ENCODE measurements at places on chromosomes 6 and 20.

- DNase-seq: no peak
Measured at GRCh38 chr6:72554761-72555221, 67.1 kb upstream of the KCNQ5 start.

GRCh38 chr6:78559056-78559455, 308.3 kb upstream of the IRAK1BP1 start:
- DNase-seq: no peak

DNA sequence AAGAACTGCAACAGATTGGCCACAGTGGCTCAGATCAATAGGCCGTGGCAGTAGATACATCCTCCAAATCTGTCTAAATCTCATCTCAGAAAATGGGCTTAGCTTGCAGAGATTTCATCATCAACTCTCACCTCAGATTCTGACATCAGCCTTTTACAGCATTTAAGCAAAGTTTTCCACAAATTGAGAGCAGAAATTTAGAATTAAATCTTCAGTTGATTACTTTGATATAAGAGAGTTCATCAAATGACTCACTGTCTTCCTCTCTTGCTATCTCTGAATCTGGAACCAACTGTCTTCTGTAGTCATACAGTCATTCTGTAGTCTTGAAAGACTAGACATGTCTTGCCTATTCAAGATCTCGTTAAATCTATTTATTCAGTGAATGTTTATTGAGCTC, 45.2 kb upstream of the CTAGE9 start:
- no peak for DNase-seq

GRCh38 chr6:152086223-152086873, 278.9 kb downstream of the ESR1 start:
- DNase-seq: no peak

DNA sequence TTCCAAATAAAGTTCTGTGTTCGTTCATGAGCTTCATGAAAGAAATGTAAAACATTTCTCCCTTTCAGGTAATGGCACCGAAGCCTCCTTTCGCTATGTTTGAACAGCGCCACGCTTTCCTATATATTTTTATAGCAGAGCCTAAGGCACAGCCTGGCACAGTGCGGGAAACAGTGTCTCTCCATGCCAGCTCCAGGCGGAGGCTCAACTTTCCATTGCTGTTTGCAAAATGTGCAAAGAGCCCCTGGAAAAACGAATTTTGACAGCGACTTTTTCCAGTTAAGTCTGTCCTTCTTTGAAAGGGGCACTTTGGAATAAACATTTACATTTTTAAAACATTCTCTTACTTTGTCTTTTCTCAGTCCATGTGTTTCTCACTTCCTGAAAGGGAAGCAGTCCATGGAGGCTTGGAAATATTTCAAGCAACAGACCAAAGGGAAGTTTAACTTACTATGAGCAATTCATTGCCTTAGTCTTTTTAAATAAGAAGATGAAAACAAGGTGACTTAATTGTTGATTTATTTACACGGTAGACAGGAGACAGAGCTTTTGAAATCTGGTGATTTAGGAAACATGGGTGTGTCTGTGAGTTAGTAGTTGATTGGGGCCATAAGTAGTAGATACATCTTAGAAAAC, 769 bp downstream of the CCN6 start:
- DNase-seq: no peak

DNA sequence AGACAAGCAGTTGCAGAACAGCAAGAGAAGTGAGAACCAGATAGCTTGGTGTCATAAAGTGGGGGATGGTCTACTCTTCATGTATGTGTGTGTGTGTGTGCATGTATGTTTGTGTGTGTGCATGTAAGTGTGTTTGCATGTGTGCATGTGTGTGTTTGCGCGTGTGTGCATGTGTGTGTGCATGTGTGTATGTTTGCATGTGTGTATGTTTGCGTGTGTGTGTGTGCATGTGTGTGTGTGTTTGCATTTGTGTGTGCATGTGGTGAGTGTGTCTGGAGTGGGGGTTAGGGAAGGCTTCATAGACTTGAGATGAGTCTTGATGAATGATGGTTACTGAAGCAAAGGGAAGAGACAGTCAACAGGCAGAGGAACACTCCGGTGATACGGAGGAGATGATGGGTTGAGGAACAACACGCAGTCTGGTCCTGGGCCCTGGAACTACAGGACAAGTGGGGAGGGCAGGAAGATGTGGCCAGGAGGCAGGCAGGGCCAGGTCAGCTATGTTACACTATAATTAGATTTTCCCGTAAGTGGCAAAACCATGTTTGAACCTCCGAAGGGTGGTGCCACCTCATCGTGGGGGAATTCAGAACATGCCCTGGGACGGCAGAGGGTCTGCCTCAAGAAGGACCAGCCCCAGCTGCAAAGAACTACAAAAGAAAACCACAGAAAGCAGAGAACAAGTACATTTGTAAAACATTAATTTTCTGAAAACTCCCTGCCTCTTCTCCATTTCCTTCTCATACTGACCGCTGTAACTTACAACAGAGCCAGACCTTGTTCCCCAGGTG, 38.7 kb upstream of the PDE10A start:
- DNase-seq: peak; percentile 62

DNA sequence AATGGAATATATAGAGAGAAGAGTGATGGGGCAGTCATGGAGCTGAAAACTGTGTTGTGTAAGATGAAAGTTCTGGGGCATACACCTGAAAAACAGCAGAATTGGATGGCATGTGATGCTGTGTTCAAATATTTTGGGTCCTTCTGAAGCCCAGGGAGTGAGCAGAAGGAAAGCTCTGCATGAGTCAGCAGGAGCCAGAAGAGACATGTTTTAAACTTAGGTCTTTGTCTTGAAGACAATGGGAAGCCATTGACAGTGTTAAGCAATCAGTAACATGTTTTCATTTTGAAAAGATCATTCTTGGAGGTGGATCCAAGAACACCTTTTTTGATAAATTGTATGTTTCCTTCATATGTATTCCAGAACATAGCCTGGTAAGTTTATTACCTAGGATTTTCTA, 38.9 kb upstream of the MAFB start:
- no peak for DNase-seq

DNA sequence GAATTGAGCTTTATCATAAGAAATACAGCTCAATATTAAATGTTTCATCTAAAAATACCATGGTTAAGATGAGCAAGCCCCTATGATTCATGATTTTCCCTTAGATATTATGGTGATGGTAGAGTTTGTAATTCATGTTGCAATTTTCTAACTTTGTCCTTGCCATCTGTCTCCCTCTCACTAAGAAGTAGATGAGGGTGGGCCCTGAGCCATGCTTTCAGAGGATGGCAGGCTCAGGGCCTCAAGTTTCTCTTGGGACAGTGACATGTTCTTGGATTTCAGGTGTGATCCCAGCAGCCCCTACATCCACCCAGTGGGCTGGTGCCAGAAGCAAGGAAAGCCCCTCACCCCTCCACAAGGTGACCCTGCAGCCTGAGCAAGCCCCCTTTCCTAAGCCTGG, 25.6 kb downstream of the L3MBTL1 start:
- no peak for DNase-seq

DNA sequence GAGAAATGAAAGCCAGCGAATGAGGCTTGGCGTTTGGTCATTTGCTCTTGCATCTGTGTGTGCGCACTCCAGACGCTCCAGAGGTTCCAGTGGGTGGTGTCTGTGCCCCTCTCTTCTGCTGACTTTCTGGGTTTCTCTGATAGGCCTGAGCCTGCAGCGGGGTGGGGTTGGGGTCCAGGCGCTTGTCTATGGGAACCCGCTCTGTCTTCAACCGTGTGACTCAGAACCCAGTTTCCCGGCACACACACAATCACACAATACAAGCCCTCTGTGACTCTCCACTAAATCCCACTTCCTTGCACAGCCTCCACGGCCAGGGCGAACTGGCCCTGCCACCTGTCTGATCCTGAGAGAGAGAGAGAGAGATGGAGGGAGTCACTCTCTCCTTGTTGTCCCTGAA, 24.6 kb downstream of the RBM38 start:
- no peak for DNase-seq

DNA sequence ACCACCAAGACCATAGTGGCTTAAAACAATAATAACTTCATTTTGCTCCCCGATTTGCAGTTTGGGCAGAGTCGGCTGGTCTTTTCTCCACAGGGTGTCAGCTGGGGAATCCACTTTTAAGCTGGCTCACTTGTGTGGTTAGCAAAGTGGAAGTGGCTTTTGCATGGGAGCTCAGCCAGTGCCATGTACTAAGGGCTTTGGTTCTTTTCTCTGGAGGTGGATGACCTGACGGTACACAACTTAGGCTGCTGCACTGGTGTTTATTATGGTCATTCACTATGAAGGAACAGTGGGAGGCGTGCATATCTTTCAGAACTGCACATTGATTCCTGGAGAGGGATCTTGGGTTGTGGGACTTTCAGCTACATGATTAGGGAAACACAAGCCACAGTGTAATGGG, 141.0 kb downstream of the OR2B2 start:
- DNase-seq: no peak

DNA sequence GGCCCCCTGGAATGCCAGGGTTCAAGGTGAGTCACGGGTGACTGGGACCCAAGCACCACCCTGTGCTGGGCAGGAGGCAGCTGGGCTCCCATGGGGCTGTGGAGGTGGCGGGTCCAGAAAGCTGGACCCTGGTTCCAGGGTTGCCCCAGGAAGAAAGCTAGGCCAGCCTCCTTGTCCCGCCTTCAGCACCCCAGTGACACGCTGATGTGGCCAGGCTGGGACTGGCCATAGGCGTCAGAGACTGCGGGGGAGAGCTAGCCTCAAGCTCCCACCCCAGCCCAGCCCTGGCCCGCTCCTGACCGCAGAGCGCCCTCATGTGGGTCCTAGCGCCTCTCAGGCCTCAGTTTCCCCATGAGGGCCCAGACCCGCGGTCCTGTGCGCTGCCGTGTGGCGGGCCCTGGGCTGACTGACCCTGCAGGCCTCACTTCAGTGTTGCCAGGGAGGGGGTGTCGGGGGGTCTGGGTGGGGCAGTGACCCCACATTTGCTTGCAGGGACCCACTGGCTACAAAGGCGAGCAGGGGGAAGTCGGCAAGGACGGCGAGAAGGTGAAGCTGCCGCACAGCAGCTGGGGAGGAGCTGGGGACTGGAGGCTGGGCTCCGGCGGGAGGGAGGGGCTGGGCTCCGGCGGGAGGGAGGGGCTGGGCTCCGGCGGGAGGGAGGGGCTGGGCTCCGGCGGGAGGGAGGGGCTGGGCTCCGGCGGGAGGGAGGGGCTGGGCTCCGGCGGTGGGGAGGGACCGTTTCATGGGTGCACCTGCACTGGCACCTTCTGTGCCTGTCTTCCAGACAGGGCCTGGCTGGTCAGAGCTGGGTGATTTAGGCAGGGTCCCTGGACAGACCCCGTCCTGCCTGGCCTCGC, 7.9 kb downstream of the COL9A3 start:
- peak; percentile 77 for DNase-seq

- DNase-seq: no peak
Measured at GRCh38 chr6:151313066-151313491, 73.3 kb downstream of the AKAP12 start.

GRCh38 chr20:45578231-45578630, 853 bp downstream of the WFDC8 start:
- no peak for DNase-seq

DNA sequence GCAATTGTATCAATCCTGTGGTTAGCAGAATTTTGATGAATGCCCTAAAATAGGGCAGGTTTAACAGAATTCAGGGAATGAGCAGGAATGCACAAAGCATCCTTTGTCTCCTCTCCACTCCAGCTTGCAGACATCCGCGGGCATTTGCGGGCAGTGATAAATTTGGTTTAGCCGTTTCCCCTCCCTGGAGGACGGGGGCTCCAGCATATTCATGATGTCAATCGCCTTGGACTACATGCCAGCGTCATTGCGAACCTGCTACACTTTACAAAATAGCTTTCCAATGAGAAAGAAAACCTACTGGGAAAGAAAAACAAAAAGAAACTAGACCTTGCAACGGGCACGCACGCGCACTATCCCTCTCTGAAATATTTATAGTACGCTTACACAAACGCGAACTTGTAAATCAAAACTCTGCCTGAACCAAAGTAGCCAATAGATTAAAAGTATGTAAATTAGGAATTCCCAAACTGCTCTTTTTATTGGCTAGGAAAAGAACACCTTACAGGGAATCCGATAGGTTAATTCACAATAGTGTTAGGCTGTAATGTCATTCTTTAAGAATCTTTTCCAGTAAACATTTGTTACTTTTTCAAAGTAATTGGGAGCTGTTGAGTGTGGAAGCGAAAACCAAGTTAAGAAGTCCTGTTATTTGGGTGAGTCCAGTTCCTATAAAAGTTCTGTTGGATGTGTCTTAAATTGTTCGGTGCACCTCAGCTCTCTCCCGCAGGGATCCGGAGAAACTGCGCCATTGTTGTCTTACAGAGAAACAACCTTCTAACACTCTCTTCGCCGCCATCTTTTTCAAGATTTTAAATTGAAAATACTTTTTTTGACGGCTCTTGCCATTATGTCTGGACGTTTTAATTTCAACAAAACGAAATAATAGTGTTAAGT, 136.7 kb downstream of the HFE start:
- peak; percentile 54 for DNase-seq

DNA sequence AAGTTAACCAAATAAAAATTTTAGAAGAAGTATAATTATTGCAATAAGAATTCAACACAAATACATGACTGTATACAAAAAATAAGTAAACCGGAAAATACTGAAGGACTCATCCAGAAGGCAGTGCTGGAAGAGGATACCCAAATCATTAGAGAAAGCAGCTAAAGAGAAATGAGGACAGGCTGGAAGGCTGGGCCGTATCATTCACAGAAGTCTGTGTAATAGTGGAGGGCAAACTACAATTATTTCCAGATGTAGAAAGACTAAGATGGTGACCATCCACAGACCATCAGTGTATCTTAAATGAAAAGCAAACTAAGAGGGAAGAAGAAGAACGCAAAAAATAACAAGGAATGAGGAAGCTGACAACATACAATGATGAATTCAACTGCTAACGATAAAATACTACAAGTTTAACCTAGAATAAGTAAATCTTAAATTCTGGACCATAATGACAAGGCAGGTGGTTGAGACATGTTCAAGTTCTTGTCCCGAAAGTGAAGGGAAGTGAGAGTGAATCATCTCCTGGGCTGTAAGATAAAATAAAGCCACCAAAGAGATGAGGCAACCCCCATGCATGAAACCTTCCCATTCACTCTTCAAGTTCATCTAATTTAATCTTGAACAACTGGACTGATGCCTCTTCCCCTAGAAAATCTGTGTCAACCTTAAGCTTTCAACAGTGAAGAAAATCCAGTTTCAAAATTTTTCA, 71.5 kb downstream of the SLC23A2 start:
- no peak for DNase-seq

GRCh38 chr20:8304124-8304816, 172.2 kb downstream of the PLCB1 start:
- no peak for DNase-seq

DNA sequence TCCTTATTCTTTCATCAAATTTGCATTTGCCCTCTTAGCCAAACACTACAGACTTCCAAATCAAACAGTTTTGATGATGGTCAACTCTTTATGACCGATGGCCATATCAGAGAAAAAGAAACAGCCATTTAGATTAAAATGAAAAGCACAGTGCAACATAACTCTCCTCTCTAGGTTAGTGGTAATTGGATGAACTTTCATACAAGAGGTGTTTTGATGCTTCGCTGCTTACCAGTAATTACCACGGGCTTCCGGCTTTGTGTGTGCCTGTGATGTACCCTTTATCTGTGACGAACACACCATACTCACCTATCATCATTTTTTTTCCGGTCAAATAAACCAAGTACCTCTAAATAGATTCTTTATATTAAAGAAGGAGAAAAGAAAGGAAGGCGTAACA, 181.8 kb downstream of the FOXA2 start:
- DNase-seq: no peak

Data from Calu3 (cell line).